ENCODE measurements at places on chromosomes 13 and 19. TPM values are rescaled to one million over a fixed set of nuclear protein-coding genes. Genes with fewer than 3 reads are reported as not detected.

Gene PEAK3
- not detected for total RNA-seq

Gene YJEFN3
- not detected for total RNA-seq

Gene SLC6A16
- 2.3 TPM for total RNA-seq

Gene ZNF296
- 0.78 TPM for total RNA-seq

Gene RFPL4AL1
- not detected for total RNA-seq

Gene MCF2L
- total RNA-seq, result 2.4 TPM

Gene LIN37
- 18.7 TPM for total RNA-seq

Gene TNNI3
- total RNA-seq, result not detected

Gene MBD3L3
- total RNA-seq, result not detected

Gene NTN5
- total RNA-seq, result 1.4 TPM

Gene LYPD5
- total RNA-seq, result 2.7 TPM

Data from glomerular endothelial cell (primary cell).